ENCODE measurements at places on chromosomes 6 and 20. TPM values are rescaled to one million over a fixed set of nuclear protein-coding genes. Genes with fewer than 3 reads are reported as not detected.

DNA sequence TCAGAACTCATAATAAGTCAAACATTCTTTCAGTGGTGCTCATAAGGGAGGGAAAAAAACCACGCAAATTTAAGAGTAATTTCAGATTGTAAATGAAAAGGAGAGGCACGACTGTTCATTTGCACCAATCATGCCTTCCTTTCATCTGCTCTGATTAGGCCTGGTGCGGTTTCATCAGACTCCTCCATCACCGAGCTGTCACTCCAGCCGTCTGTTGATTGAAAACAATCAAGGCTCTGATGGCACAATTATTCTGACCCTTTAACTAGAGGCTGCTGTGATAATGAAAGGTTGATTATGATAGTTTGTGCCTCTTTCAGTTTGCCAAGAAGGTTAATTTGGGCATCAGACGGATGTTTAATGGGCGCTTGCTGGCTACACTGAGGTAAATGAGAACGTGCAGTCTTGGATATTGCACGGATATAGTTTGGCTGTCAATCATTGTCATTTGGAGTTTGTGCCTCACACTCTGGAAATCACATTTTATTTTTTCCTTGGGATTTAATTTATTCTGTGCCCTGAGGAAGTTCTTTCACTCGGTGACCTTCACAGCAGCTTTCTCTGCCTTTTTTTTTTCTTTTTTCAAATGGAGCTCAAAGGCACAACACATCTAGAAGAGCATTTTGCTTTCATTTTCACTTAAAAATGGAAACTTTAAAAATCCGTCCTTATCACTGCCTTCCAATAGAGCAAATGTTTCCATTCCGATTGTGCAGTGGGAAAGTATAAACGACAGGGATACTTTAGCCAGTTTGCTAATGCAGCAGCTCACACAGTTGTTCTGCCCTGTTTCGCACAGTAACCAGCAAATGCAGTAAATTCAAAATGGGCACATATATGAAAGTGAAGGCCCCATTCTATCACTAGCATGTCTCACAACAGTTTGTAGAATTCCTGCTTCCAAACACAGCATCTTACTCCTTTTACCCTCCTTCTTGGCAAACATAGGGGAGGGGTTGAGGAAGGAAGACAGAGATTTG, 172.8 kb downstream of the KLHL32 start:
- no peak for DNase-seq

SPTLC3 gene
- polyA plus RNA-seq = 6.0 TPM

DNA sequence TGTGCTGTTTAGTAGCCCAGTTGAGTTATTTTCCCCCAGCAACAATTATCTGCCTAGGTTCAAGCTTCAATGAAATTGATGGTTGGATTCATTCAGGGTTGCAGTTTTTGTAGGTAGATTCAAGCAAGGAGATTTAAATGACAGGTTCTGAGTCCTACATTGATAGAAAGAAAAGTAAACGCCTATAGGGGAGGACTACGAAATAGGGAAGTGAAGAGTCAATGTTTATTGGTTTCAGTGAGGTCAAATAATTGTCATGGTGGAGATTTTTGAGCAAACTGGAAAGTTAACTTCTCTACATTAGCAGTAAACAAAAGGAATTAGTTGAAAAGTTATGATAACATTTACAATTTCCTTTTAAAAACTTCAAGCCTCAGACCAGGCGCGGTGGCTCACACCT, 734 bp upstream of the WFDC13 start:
- no peak for DNase-seq

SLC26A8 gene
- not detected for polyA plus RNA-seq

TSBP1 gene
- polyA plus RNA-seq = not detected

DNA sequence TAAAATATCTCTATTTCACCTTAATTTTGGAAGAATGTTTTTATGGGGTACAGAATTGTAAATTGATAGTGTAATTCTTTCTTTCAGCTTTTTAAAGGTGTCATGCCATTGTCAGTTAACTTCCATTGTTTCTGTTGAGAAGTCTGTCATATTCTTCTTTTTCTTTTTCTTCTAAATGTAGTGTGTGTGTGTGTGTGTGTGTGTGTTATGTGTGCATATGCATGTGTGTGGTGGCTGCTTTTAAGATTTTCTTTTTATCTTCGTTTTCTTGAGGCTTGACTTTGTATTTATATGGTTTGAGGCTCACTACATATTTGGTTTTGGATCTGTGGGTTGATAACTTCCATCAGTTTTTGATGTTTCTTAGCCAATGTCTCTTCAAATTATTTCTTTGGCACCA, 176.5 kb downstream of the OGFRL1 start:
- no peak for DNase-seq

PMEPA1 gene
- polyA plus RNA-seq = not detected

DNA sequence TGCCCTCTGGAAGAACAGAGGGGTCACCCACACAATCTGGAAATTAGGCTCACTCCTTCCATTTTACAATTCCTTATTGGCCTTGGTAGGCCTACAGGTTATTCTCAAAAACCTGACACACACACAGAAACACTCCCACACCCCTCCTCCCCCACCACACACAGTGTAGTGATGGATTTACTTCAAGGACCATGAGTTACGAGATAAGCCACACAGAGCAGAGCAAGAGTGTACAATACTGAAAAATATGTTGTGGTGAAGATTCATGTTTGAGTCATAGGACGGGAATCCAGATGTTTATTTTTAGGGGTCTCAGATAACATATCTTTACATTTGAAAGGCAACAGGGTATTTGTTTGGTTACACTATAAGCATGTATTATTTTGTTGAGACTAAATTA, 291.9 kb downstream of the PLCB1 start:
- no peak for DNase-seq

DNA sequence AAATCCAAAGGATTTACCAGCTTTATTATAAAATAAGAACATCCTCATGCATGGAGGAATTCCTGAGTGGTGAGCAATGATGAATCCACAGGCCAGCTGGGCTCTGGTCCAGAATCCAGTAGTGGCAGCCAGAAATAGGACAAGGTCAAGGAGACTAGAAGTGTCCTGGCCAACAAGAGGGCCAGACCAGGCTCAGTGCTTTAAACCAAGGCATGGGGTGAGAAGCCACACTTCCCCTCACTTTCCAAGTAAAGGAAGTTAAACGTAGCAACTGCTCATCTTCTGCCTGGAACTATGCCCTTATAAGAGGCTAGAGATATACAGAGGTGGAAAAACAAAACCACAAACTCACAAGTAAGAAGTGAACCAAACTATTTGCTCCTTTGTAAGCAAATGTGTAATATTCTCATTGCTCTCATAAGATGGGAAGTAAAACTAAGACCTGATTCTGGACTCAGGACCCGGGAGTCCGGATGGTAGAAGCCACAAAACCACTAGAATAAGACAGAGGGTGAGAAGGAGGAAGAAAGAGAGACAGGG, 253.2 kb downstream of the UST start:
- peak; percentile 8 for DNase-seq

DNA sequence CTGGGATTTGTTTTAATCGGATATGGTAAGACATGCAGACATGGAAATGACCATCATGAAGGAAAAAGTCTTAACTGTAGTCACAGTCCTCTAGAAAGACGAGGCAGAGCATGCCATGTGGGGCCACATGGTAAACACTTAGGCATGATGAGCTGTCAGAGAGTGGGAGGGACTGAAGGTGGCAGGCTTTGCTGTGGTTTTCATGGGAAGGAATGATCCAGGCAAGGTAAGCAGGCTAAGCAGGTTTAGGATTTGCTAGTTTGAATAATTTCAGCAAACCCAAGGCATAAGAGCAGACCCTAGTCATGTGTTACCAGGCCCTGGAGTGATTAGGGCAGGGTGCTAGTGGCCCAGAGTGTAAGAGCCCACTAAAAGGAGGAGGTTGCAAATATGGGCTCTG, 47.2 kb upstream of the STMND1 start:
- no peak for DNase-seq

GRCh38 chr6:32785781-32786533, 22.6 kb upstream of the HLA-DQB2 start:
- DNase-seq = peak; percentile 28

USP49 gene
- 0.22 TPM for polyA plus RNA-seq

C20orf202 gene
- polyA plus RNA-seq = not detected

SYCP2 gene
- polyA plus RNA-seq = 2.3 TPM

DNA sequence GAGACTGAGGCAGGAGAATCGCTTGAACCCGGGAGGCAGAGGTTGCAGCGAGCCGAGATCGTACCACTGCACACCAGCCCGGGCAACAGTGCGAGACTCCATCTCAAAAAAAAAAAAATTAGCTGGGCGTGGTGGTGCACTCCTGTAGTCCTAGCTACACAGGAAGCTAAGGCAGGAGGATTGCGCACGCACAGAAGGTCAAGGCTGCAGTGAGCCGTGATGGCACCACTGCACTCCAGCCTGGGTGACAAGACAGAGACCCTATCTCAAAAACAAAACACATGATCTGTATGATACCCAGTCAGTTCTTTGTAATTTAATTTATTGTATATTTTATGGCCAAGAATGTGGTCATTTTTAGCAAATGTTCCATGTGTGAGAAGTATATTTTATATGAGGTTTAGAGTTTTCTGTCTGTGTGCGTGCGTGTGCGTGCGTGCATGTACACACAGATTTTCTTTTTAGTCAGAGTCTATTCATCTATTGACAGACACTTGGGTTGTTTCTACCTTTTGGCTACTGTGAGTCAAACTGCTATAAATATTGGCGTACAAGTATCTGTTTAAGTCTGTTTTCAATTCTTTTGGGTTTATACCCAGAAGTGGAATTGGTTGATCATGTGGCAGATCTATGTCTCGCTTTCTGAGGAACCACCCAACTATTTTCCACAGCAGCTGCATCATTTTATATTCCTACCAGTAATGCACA, 22.2 kb upstream of the MYL9 start:
- DNase-seq = no peak

- DNase-seq = no peak
Measured at GRCh38 chr6:15386756-15387112, 140.9 kb downstream of the JARID2 start.

DNA sequence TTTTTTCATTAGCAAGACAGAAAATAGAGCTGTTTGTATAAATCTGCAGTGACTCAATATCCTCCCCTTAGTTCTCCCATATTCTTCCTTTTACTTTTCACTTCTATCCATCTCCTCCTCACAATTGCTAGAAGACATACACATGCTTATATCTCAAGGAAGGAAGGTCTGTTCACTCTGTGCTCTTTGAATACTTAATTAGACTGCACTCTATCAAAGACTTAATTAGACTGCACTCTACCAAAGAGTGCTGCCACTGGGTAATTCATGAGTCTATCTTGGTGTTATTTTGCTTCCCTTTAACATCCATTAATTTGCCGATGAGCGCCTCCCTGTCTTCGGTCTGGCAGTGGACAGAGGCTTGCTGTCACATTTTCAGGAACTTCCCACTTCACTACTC, 241.9 kb downstream of the ADGB start:
- no peak for DNase-seq

DNA sequence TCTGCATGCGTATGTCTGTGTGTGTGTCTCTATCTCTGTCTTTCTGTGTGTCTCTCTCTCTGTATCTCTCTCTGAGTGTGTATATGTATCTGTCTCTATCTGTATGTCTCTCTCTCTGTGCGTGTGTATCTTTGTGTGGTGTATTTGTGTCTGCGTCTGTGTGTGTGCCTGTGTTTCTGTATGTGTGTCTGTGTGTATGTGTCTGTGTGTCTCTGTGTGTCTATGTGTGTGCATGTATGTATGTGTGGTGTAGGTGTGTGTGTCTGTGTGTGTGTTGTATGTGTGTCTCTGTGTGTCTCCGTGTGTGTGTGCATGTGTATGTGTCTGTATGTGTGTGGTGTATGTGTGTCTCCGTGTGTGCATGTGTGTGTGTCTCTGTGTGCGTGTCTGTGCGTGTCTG, 243.0 kb upstream of the FOXQ1 start:
- DNase-seq = no peak

DNA sequence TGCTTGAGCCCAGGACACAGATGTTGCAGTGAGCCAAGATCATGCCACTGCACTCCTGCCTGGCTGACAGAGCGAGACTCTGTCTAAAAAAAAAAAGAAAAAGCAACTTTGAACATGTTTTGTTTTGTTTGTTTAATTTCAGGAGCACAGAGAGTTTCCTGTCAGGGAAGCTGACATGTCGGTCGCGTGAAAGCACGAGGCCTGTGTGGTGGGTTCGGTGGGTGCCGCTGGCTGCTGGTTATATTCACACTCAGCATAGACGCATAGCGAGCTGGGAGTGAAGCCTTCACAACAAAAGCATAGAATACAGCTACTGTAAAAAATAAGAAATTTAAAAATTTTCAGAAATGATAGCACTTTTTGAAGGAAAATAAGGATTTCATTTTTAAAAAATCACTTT, 14.5 kb downstream of the MTG2 start:
- no peak for DNase-seq

DNA sequence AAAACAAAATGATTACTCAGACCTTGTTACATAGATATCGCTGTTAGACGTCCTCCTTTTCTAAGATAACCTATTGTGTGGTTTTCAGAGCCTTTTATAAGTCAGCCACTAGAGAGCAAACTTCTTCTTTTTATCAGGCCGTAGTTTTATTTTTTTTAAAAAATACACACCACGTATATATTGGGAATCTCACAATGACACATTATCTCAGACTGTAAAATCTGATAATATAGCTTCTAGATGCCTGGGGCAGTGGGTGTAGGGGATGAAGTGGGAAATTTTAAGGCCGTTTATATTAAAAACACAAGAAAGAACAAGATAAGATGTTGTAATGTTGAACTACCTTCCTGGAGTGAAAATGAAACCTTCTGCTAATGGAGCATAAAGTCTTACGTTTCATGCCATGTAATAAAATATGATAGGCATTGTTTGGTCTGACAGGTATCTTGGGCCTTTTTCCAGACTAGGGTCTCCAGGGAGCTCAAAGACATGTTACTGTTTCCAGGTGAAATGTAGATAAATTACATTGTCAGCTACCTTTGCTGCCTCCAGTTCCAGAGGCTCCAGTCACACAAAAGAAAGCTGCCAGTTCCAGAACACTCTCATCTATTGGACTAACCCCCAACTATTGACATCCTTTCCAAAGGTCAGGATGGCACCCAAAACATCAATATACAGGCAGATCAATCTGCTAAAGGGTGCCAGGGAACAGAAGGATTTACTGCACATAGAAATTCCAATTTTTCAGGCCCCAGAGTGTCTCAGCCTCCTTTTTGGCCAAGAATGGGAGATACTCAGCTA, 130.2 kb upstream of the AKIRIN2 start:
- DNase-seq = peak; percentile 17

SHLD1 gene
- polyA plus RNA-seq = 27.0 TPM

DNA sequence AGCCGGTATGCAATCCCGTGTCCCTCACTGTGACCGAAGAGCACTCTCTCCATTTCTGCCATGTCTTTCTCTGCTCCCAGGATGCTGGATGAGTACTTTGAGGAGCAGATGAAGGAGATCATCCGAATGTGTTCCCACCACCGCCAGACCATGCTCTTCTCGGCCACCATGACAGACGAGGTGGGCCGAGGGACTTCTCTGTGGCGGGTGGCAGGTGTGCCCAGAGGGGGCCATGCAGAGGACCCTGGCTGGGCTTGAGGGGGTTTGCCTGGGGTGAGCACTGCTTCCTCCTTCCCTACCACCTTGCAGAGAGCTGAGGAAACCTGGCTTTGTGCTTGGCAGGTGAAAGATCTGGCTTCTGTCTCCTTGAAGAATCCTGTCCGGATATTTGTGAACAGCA, 14.0 kb downstream of the DDX27 start:
- no peak for DNase-seq

- no peak for DNase-seq
Measured at GRCh38 chr6:139528471-139528870, 154.0 kb upstream of the CITED2 start.

- DNase-seq = no peak
Measured at GRCh38 chr6:10140824-10141223, 274.1 kb downstream of the TFAP2A start.

GRCh38 chr6:115766745-115767462, 293.8 kb downstream of the FRK start:
- no peak for DNase-seq

GJA10 gene
- not detected for polyA plus RNA-seq
